Natural killer cell treated with Interleukin-12 subunit alpha and Interleukin-12 subunit beta and Interleukin-15 and Interleukin-18, amount 100 ng/mL, for 72 hours (primary cell): ENCODE measurements at places on chromosomes 16 and 17. TPM values are rescaled to one million over a fixed set of nuclear protein-coding genes. Genes with fewer than 3 reads are reported as not detected.

- peaks cover 14% of the 10 kb centered on the region for H3K36me3 ChIP-seq
- DNase-seq = peak; percentile 99
- H3K4me1 ChIP-seq = peaks cover 44% of the 10 kb centered on the region
- peak within 1 kb of the TSS; percentile 97 for H3K27ac ChIP-seq
These were observed at the start of gene TMEM208 for GRCh38 chr16:67226804-67227566. TMEM208 (plus strand) TSS chr16:67227130; CDS start chr16:67227219, 89 bp downstream.

- H3K4me1 ChIP-seq = peaks cover 5% of the 10 kb centered on the region
- no peak for DNase-seq
- H3K36me3 ChIP-seq = no peaks in the 10 kb centered on the region
These were observed 11.9 kb downstream of the LGALS3BP start for GRCh38 chr17:78967782-78968362.

DNA sequence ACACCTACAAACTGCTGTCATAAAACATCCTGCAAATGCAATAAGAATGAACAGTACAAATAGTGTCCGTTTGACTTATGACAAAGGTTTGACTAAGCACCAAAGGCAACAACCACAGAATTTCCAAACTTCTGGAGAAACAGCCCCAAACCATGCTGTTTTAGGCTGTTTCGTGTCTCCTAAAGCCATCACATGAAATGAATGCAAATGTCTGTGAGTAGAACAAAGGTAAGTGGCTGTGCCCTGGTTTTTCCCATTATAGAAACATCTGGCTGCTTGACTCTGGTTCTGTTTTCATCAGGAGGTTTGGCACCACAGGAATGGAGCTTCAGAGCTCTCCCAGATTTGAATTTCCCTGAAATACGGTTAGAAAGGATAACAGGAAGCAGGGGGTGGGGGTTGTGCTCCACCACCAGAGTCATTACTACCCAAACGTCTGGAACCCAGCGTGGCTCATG lies 4.6 kb upstream of the EMP2 start:
- H3K36me3 ChIP-seq = no peaks in the 10 kb centered on the region
- H3K4me1 ChIP-seq = peaks cover 3% of the 10 kb centered on the region
- peaks cover 31% of the 10 kb centered on the region for H3K27me3 ChIP-seq
- H3K27ac ChIP-seq = no peak overlapping the region
- no peak for DNase-seq

Gene ZNF263
- total RNA-seq = 24.5 TPM

- peak; percentile 49 for DNase-seq
- no peaks in the 10 kb centered on the region for H3K27me3 ChIP-seq
- peaks cover 8% of the 10 kb centered on the region for H3K4me1 ChIP-seq
- H3K27ac ChIP-seq = no peak overlapping the region
These were observed 6.6 kb downstream of the CDK3 start for GRCh38 chr17:76007131-76007849.

Gene NPIPB2
- 35.5 TPM for total RNA-seq

Gene PRR35
- 0.64 TPM for total RNA-seq

- H3K27me3 ChIP-seq = no peaks in the 10 kb centered on the region
- peaks cover 29% of the 10 kb centered on the region for H3K4me1 ChIP-seq
- peaks cover 3% of the 10 kb centered on the region for H3K36me3 ChIP-seq
- H3K4me3 ChIP-seq = peak overlapping the region; percentile 96
- H3K27ac ChIP-seq = peak overlapping the region; percentile 99
These were observed 684 bp upstream of the CWC25 start for GRCh38 chr17:38825762-38826247.

DNA sequence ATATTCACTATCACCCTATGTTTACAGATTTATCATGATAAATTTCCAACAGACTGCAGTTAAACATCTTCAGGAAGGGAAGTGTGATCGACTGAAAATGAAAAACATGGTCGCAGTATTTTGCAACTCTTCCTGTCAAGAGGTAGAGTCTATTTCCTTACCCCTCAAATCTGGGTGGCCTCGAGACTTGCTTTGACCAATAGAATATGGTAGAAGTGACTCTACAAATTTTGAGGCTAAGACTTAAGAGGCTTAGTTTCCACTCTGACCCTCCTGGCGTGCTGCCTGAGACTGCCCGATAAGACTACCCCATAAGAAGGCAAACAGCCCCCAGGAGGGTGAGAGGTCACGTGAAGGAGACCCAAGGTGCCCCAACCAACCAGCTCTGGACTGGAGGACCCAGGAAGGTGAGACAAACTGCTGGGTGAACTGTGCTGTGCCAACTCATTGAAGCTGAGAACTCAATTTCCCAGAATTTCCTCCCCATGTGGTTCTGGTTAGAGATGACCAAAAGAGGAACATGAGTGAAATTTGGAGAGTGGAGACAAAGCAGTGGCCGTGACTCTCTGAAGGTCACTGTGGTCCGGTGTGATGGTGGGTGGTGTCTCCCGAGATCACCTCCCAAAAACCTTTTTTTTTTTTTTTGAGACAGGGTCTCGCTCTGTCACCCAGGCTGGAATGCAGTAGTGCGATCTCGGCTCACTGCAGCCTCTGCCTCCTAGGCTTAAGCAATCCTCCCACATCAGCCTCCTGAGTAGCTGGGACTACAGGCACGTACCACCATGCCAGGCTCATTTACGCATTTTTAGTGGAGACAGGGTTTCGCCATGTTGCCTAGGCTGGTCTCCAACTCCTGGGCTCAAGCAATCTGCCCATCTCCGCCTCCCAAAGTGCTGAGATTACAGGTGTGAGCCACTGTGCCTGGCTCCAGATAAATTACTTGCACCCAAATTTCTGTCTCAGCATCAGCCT lies 38.2 kb upstream of the LITAF start:
- no peaks in the 10 kb centered on the region for H3K36me3 ChIP-seq
- no peak for DNase-seq
- no peaks in the 10 kb centered on the region for H3K27me3 ChIP-seq
- peak overlapping the region; percentile 72 for H3K27ac ChIP-seq
- H3K4me3 ChIP-seq = peak overlapping the region; percentile 72

GRCh38 chr16:68283801-68284598 lies 19.7 kb downstream of the SLC7A6 start:
- DNase-seq = no peak
- peak overlapping the region; percentile 77 for H3K4me3 ChIP-seq
- peak overlapping the region; percentile 81 for H3K27ac ChIP-seq
- no peaks in the 10 kb centered on the region for H3K27me3 ChIP-seq

Gene GH2
- not detected for total RNA-seq

Gene RAMP2
- total RNA-seq = not detected

GRCh38 chr17:40779181-40779909 lies 3.0 kb downstream of the KRT27 start:
- DNase-seq = no peak
- peaks cover 41% of the 10 kb centered on the region for H3K27me3 ChIP-seq
- H3K36me3 ChIP-seq = no peaks in the 10 kb centered on the region
- no peaks in the 10 kb centered on the region for H3K4me1 ChIP-seq
- H3K4me3 ChIP-seq = no peak overlapping the region

GRCh38 chr16:66845791-66846221 lies 1.6 kb downstream of the CA7 start:
- no peak overlapping the region for H3K27ac ChIP-seq
- no peaks in the 10 kb centered on the region for H3K36me3 ChIP-seq
- no peak overlapping the region for H3K4me3 ChIP-seq
- peaks cover 6% of the 10 kb centered on the region for H3K4me1 ChIP-seq
- peaks cover 28% of the 10 kb centered on the region for H3K27me3 ChIP-seq
- no peak for DNase-seq

- peak overlapping the region; percentile 85 for H3K27ac ChIP-seq
- H3K36me3 ChIP-seq = peaks cover 6% of the 10 kb centered on the region
- H3K27me3 ChIP-seq = no peaks in the 10 kb centered on the region
- H3K4me3 ChIP-seq = peak overlapping the region; percentile 94
- H3K4me1 ChIP-seq = peaks cover 29% of the 10 kb centered on the region
These were observed 2.3 kb downstream of the PAFAH1B1 start for GRCh38 chr17:2595716-2596115.

Gene BRIP1
- total RNA-seq = 23.1 TPM

- no peak overlapping the region for H3K27ac ChIP-seq
- H3K4me1 ChIP-seq = no peaks in the 10 kb centered on the region
- H3K36me3 ChIP-seq = no peaks in the 10 kb centered on the region
- no peak overlapping the region for H3K4me3 ChIP-seq
- DNase-seq = no peak
These were observed 147.9 kb downstream of the STXBP4 start for GRCh38 chr17:55116440-55116914.

- no peak overlapping the region for H3K4me3 ChIP-seq
- H3K27ac ChIP-seq = no peak overlapping the region
- H3K27me3 ChIP-seq = no peaks in the 10 kb centered on the region
- DNase-seq = no peak
- peaks cover 4% of the 10 kb centered on the region for H3K4me1 ChIP-seq
These were observed 364.9 kb downstream of the SNX29 start for GRCh38 chr16:12341423-12341822.

GRCh38 chr16:64417711-64418227 lies 704.1 kb downstream of the CDH11 start:
- H3K27ac ChIP-seq = no peak overlapping the region
- DNase-seq = no peak
- no peaks in the 10 kb centered on the region for H3K4me1 ChIP-seq
- H3K36me3 ChIP-seq = no peaks in the 10 kb centered on the region
- no peaks in the 10 kb centered on the region for H3K27me3 ChIP-seq

Gene BICDL2
- total RNA-seq = 0.67 TPM

Gene GJD3
- total RNA-seq = not detected

- H3K4me1 ChIP-seq = peaks cover 25% of the 10 kb centered on the region
- H3K4me3 ChIP-seq = no peak overlapping the region
- DNase-seq = no peak
- no peaks in the 10 kb centered on the region for H3K27me3 ChIP-seq
- H3K27ac ChIP-seq = no peak overlapping the region
- peaks cover 6% of the 10 kb centered on the region for H3K36me3 ChIP-seq
These were observed 2.1 kb upstream of the IGSF6 start for GRCh38 chr16:21654466-21654865.

GRCh38 chr16:31455601-31456314 lies 3.5 kb upstream of the ARMC5 start:
- H3K36me3 ChIP-seq = no peaks in the 10 kb centered on the region
- peak; percentile 31 for DNase-seq
- H3K4me3 ChIP-seq = peak overlapping the region; percentile 67
- peak overlapping the region; percentile 70 for H3K27ac ChIP-seq
- H3K27me3 ChIP-seq = no peaks in the 10 kb centered on the region

Gene ODAD4
- 0.12 TPM for total RNA-seq

Gene TNFRSF17
- not detected for total RNA-seq

- no peaks in the 10 kb centered on the region for H3K27me3 ChIP-seq
- peak overlapping the region; percentile 49 for H3K4me3 ChIP-seq
- H3K4me1 ChIP-seq = peaks cover 39% of the 10 kb centered on the region
- peak overlapping the region; percentile 63 for H3K27ac ChIP-seq
- no peak for DNase-seq
These were observed 45.8 kb downstream of the ZNF652 start for GRCh38 chr17:49316258-49316570.

- no peak overlapping the region for H3K27ac ChIP-seq
- peaks cover 10% of the 10 kb centered on the region for H3K4me1 ChIP-seq
- no peaks in the 10 kb centered on the region for H3K27me3 ChIP-seq
- no peaks in the 10 kb centered on the region for H3K36me3 ChIP-seq
These were observed 7.3 kb downstream of the KLHL10 start for GRCh38 chr17:41844971-41845370.

- H3K27me3 ChIP-seq = no peaks in the 10 kb centered on the region
- H3K4me1 ChIP-seq = peaks cover 74% of the 10 kb centered on the region
- peak overlapping the region; percentile 91 for H3K27ac ChIP-seq
- peak overlapping the region; percentile 75 for H3K4me3 ChIP-seq
- DNase-seq = peak; percentile 79
- H3K36me3 ChIP-seq = no peaks in the 10 kb centered on the region
These were observed 10.6 kb upstream of the CCL5 start for GRCh38 chr17:35890774-35891155.

DNA sequence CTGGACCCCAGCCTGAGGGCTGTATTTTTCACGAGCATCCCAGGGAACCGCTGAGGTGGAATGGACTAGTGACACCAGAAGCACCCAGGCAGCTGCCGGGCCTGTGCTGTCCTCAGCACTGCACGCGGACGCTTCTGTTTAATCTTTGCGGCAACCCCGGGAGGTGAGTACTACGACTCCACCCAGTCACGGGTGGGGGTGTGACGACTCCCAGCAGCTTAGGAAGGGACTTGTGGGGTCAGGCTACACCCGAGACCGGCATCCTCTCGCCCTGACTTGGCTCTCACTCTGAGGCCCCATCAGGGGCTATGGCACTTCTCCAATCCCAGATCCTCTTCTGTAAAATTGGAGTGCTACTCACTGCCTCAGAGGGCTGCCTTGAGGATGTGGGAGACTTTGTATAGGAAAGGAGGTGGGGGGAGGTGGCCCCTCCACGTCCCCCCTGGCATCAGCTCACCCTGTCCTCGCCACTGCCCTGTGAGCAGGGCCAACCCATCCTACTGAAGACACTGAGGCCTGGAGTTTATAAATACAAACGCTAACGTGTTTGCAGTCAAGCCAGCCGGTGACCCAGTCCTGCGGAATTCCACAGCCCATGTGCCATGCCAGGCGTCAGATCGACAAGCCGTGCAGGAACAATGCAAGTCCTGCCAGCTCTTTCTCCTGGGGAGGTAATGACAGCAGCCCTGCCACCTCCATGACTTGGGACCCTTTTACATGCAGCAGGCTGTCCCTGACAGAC lies 44.4 kb downstream of the PPL start:
- no peak overlapping the region for H3K4me3 ChIP-seq
- no peak overlapping the region for H3K27ac ChIP-seq
- DNase-seq = no peak
- no peaks in the 10 kb centered on the region for H3K4me1 ChIP-seq

Gene KRTAP3-2
- not detected for total RNA-seq

Gene CLEC18A
- 2.2 TPM for total RNA-seq

Gene MT4
- not detected for total RNA-seq

DNA sequence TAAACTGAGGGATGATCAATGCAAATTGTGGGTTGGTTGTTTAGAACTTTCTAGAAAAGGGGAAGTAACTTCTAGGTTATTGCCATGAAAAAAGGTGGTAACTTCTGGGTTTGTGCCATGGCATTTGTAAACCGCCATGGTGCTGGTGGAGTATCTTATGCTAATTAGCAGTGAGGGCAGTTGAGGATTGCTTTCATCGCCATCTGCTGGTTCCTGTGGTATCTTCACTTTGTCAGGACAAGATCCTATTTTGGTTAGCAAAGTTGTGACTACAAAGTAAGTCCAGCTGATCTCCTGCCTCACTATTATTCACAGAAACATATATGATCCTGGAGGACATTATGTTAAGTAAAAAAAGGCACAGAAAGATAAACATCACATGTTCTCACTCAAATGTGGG lies 1332.3 kb downstream of the CDH11 start:
- H3K4me3 ChIP-seq = no peak overlapping the region
- H3K36me3 ChIP-seq = peaks cover 11% of the 10 kb centered on the region
- no peaks in the 10 kb centered on the region for H3K4me1 ChIP-seq
- no peak overlapping the region for H3K27ac ChIP-seq
